Activated T-helper 1 cell treated with anti-CD3 and anti-CD28 coated beads, Interleukin-2, amount 50 U/mL, for 16 hours (primary cell): ENCODE measurements at places on chromosomes 13 and 19.

GRCh38 chr19:5303208-5303607 lies 37.4 kb downstream of the PTPRS start:
- no peak for DNase-seq

DNA sequence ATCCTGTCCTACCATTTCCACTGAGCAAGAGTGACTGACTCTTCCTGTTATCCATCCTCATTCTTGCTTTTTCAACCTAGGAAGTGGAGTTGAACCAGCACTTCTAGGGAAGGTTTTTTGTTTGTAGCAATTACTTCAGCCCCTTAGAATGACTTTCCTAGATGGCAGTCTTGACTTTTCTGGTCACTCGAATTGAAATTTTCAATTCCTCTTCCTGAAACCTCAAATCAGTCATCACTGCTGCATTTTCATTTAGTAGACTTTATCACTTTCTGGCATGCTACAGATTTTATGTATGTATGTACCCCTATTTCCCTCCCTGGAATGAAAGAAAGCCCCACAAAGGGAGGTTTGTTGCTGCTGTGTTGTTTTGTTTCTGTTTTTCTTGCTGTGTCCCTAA lies 915.9 kb downstream of the PCDH17 start:
- no peak for DNase-seq

DNA sequence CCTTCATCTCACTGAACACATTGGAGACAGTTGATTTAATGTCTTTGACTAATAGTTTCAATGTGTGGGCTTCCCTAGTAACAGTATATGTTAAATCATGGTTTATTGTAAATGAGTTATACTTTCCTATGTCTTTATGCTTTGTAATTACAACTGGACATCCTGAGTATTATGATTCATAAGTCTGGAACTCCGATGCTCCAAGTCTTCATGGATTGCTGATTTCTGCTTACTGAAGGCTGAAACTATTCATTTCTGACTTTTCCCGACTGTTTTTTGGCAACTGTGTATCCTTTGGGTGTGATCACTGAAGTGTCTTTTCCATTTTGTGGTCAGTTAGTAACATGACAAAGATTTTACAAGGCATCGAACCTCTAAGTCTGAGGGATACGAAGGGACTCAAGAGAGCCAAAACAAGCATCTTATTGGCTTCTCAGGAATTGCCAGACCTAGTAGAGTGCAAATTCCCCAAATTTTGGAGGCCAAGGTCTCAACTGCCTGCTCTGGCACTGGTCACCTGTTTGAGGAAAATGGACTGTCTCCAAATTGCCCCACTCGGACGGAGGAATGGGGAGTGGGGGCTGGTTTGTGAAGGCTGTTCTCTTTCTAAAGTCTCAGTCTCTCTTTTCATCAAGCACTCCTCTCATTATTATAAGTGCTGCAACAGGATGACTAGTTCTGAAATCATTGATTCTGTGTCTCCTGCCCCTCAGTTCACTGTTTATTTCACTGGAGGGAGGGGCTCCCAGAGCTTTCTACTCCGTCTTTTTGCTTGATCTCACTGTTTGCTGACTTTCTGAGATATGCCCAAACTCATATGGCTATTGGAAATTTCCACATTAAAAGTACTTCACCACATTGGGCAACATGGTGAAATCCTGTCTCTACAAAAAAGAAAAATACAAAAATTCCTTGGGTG lies 20.2 kb upstream of the CD70 start:
- no peak for DNase-seq

DNA sequence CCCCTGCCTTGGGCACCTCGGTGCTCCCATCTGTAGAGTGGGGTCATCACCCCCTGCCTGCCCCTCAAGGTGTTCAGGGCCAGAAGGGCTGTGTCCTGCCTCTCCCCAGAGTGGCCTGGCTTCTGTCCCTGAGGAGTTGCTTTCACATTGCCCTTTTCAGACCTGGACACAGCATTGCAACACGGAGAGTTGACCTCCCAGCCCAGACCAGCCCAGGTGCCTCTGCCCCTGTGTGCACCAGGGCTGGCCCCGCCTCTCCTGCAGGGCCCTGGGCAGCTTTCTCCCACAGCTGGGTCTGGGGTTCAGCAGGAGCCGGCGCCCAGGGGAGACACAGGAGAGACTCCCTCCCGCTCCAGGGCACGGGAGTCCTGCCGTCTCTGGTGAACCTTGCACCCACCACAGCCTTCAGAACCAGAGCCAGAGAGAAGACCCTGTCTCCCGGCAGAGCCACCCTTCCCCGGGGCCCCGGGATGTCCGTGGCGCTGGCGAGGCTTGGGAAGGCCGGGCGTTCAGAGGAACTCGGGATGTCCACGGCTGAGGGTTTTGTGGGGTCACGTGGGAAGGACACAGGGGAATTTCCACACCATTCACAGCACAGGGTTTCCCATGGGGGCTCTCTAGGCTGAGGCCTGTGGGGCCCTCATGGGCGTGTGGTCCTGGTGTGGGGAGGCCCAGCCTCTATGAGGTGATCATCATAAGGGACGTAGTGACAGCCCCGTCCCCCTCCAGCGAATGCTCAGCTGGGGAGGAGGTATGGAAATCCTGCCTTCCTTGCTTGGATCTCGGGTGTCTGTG lies 23.2 kb downstream of the C13orf46 start:
- DNase-seq: no peak

- no peak for DNase-seq
These were observed 2.9 kb downstream of the CYSLTR2 start for GRCh38 chr13:48656608-48657007.

DNA sequence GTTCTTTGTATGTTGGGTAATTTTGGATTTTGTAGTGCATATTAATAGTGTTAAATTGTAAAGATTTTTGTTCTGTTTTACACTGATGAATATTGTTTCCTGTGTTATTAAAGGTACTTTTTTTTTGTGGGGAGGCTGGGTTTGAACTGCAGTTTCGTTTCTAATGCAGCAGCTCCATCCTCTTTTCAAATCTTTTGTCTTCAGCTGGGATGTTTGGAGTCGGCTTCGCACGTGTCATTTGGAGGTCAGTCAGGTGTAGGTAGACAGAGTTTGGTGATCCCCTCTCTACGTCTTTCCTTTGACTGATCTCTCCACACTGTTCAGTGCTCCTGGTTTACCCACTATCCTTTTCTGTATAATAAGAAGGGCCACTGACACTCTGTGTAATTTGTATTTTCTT lies 30.3 kb downstream of the TDRD3 start:
- DNase-seq: no peak

DNA sequence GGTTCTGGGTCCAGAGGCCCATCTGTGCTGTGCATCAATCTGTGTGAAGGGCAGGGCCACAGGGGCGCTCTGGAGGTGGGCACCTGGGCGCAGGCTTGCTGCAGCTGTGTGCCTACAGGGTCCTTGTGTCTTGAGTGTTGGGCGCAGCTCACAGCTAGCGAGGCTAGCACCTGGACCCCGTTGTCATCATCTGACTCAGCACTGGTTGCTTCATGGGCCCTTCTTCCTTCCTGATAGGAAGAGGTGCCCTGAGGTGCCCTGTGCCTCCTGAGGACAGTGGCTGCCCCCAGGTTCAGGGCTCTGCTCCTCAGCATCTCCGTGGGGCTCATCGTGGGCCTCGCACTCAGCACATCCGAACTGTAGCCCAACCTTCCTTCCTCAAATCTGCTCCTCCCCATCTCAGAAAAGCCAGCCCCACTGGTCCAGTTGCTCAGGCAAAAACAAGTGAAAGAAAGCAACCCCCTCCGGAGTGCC lies 54.8 kb downstream of the GATAD2A start:
- no peak for DNase-seq

- no peak for DNase-seq
These were observed 10.0 kb downstream of the CUL4A start for GRCh38 chr13:113219256-113219940.

DNA sequence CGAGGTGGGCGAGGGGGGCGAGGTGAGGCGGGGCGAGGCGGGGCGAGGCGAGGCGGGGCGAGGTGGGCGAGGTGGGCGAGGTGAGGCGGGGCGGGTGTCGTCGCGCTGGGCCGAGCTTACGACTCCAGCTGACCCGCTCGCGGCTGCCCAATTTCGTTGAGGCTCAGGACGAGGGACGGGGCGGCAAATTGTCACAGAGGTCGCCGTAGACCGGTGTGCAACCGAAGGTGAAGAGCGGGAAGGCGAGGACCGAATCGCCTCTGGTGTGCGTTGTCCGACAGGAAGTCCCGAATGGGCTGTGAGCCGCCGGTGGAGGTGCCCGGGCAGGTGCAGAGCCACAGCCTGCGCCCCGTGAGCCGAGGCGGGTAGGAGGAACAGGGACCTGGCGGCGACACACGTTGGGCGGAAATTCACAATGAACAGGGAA lies at the start of gene LACC1:
TSS of gene LACC1 (plus strand) at position 150 of the 427 bp plus-strand sequence. CDS start 1,082 bp downstream, outside the sequence.
- DNase-seq: no peak

DNA sequence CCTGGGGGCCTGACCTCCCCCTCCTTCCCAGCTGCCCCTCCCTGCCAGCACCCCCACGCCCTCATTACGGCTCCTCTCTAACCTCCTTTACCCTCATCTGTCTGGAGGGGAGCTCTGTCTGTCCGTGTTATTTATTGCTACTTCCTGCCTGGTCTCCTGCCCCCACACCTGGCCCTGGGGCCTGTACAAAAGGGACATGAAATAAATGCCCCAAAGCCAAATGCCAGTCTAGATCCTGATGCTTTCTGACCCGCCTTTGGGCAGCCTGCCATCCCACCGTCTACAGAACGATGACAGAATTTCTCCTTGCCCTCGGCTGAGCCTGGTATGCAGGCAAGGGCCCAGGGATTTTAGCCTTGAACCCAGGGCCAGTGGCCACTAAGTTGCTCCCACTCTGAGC lies 15.4 kb upstream of the CD22 start:
- DNase-seq: no peak

GRCh38 chr19:40251991-40252390 lies 25.5 kb upstream of the CCNP start:
- DNase-seq: no peak

DNA sequence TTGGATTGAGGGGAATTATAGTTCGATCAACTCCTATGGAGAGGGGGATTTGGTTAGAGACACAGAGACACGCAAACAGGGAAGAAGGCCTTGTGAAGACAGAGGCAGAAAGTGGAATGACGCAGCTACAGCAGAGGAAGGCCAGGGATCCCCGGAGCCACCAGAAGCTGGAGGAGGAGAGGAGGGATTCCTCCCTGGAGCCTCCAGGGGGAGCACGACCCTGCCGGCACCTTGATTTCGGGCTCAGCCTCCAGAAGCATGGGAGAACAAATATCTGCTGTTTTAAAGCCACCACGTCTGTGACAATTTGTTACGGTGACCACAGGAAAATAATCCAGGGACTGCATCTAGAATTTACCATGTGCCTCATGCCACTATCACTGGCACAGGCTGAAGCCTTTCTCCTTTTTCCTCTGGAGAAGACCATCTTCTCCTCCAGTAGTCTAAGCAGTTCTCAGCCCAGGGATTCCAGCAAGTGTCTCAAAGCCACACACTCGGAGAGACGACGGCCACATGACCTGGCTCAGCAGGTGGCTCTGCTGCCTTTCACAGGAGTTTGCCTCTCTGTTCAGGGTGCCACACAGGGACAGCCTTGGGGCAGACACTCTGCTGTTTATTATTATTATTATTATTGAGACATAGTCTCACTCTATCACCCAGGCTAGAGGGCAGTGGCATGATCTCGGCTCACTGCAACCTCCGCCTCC lies 39.9 kb upstream of the CCNE1 start:
- no peak for DNase-seq

GRCh38 chr13:83881917-83882605 lies at the start of gene SLITRK1:
Gene SLITRK1 (minus strand): TSS chr13:83882474. CDS start chr13:83881507, 967 bp downstream.
- no peak for DNase-seq
